ENCODE measurements at places on chromosomes 1 and 21.

GRCh38 chr1:212118167-212118871 lies 82.8 kb downstream of the DTL start:
- DNase-seq, result no peak

DNA sequence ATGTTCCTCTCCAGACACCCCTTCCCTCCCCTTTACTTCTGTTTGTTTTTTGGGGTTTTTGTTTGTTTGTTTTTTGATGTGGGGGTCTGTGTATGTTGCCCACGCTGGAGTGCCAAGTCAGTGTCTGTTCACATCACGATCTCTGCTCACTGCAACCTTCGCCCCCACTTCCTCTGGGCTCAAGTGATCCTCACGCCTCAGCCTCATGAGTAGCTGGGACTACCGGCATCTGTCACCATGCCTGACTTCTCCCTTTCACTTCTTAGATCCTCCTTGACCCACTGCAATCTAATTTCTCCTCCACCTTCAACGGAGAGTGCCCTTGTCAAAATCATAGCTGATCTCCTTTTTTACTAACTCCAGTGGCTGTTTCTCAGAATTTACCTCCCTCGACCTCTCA lies 100.7 kb upstream of the KIF26B start:
- no peak for DNase-seq

DNA sequence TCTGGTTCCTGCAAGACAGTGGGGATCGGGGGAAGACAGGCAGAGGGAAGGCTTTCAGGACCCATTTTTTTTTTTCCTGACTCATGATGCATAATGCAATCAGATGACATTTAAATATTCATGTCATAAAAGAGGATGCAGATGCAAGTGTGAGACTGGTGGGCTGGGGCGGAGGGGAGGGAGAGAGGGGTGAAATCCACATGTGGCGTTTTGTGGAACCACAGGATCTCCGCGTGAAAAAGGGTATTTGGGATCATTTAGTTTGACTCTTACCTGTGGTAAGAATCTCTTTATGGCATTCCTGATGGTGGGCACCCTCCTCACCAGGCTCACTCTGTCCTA lies 249.3 kb upstream of the CSF3R start:
- no peak for DNase-seq

GRCh38 chr1:117046781-117047180 lies 13.3 kb upstream of the TTF2 start:
- no peak for DNase-seq

DNA sequence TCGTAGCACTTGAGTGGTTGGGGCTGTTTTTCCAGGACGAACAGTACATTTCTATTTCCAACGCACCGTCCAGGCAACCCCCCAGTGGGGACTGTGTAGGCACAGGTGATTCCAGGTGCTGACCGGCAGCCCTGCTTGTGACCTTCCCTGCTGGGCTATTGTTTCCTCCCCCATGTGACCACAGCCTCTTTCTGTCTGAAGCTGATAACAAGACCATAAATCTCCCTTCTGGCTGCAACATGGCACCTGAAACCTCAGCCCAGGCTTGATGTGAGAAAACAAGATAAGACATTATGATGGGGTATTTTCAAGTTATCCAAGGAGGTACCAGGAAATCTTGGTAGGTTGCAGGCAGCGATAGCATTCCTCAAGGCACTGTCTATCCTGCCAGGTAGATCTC lies 48.2 kb downstream of the HLX start:
- DNase-seq, result no peak

GRCh38 chr1:216614011-216614934 lies 109.0 kb downstream of the ESRRG start:
- DNase-seq, result no peak

DNA sequence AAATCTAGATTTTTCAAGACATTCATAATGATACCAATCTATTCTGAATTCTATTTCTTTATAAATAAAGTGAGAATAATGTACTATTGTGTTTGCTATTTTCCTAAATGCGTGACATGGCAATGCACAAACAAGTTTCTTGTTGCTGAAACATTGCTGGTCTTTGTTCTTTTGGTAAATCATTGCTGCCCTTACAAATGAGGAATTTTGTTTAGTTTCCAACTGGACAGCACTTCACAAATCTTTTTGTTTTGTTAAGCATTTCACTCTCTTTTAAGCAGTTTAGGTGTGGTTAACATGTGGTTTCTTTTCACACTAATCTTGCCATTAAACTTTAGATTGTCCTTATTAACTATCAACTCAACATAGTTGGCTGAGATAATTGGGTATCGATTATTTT lies 94.6 kb downstream of the LRRC7 start:
- no peak for DNase-seq

- DNase-seq, result no peak
Observed at GRCh38 chr21:39923476-39923875, 56.2 kb downstream of the PCP4 start.

GRCh38 chr21:45407629-45408247 lies 2.8 kb downstream of the COL18A1 start:
- DNase-seq, result no peak

DNA sequence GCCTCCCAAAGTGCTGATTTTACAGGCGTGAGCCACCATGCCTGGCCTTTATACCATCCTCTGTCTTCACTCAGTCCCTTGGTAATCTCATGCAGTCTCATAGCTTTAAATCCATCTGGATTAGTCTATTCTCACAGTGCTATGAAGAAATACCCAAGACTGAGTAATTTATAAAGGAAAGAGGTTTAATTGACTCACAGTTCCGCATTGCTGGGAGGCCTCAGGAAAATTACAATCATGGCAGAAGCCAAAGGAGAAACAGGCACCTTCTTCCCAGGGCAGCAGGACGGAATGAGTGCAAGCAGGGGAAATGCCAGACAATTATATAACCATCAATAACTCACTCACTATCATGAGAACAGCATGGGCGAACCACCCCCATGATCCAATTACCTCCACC lies 49.1 kb upstream of the CPLANE2 start:
- DNase-seq, result no peak

DNA sequence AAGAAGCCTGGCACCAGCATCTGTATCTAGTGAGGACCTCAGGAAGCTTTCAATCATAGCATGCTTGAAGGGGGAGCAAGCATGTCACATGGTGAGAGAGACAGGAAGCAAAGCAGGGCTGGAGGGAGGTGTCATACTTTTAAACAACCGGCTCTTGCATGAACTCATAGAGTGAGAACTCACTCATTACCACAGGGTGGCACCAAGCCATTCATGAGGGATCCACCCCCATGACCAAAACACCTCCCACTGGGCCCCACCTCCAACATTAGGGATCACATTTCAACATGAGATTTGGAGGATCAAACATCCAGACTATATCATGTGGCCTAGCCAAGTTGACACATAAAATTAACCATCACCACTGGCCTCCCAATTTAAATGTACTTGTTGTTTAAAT lies 125.1 kb upstream of the KCND3 start:
- DNase-seq, result no peak

DNA sequence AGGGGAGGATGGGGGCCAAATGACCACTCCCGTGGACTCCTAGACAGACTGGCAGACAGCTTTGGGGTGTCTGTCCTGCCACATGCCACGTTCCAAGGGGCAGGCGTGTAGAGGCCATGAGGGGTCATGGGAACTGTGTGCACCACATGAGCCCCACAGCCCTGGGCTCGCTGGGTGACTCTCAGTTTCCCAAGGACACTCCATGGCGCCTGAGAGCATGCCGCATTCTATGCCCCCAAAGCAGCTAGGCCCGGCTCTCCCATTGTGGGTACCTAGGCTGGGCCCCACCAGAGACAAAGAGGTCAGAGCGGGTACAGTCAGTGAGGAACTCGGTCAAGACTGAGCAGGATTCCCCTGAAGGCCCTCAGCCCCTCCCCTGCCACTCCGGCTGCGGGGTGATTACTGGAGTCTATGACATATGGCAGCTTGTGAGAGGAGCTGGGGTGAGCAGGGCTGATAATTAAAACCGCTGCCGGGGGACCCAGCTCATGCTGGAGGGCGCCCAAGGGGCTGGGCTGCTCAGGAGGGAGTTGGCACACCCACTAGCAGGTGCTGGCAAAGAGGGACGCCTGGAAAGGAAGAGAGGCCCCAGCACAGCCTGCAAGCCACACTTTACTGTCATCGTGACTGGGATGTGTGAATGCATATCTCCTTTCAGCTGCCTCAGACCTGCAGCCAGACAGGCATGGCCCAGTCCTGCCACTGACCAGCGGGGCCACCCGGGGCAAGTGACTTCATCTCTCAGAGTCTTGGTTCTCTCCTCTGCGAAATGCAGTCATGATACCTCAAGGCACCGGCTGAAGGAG lies 8.4 kb downstream of the LRP8 start:
- DNase-seq, result no peak

DNA sequence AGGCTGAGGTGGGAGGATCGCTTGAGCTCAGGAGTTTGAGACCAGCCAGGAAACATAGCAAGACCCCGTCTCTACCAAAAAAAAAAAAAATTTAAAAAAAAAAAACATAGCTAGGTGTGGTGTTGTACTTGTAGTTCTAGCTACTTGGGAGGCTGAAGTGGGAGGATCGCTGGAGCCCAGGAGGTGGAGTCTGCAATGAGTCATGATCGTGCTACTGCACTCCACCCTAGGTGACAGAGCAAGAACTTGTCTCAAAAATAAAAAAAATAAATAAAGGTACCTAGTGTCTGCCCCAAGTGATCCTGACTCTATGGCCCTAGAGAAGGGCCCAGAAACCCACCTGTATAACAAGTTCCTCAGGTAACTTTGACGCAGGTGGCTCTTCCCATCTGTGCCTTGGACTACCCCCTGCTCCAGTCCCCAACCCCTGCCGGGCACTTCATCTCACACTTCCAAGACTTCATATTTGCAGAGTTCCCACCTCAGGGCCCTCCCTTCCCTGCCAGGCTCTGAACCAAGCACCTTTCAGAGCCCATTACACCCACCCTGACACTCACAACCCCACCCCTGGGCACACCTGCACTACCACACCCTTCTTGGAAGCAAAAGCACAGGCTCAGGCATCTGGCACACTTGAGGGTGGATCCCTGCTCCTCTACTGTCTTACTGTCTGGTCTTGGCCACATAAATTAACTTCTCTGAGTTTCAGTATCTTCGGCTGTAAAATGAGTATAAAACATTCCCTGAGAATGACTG lies 80.2 kb upstream of the KLHDC7A start:
- no peak for DNase-seq

GRCh38 chr1:183632114-183632513 lies 3.5 kb downstream of the ARPC5 start:
- no peak for DNase-seq

GRCh38 chr1:101408212-101409042 lies 171.6 kb downstream of the S1PR1 start:
- DNase-seq, result no peak

DNA sequence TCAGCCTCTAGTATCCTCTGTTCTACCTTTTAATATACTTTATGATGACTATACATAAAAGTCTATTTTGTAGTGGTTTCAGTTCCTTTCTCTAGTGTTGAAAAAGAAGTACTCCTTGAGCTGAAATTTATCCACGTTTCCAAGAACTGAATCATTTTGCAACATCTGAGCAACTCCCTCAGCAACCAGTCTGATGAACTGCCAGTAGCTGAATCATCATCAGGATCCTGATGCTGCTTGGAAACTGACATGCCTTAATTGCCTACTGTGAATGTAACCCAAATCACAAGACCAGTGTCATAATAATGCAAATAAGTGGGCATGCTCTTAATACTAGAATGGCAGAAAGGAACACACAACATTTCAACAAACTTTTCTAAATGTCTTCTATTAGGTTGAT lies 103.3 kb downstream of the CYYR1 start:
- no peak for DNase-seq

DNA sequence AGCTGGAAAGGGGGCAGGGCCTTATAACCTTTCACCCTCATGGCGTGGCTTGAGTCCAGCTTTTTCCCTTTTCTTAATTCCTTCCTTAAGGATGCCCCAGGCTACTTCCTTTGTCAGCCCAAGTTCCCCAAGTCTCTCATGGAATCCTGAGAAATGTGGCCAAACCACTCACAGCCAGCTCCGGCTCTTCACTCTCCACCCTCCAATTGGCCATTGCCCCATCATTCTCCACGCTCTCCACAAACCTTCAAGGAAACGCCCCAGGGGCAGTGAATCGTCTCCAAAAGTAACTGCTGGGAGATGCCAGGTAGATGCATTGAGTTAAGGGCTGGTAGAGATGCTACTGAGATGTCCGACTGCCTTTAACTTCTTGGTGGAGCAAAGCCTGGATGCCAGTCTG lies 113.5 kb upstream of the CD34 start:
- no peak for DNase-seq

GRCh38 chr1:166090244-166090643 lies 76.6 kb downstream of the FAM78B start:
- no peak for DNase-seq

- DNase-seq, result no peak
Observed at GRCh38 chr21:30194701-30195299, 21.1 kb downstream of the CLDN8 start.

DNA sequence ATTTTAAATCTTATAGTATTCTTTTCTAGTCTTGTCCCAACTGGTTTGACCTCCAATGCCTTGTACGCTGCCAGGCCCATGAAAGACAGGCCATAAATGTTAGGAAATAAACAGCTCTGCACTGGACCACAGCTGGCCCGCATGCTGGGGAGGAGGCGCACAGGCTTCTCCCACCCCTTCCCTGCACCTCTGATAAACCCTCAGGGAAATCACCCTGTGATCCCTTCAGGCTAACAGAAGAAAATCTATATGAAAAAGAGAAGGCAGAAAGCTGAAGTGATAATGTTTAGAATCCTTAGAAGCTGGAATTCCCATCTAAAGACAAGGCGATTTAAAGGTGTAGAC lies 41.5 kb downstream of the COLGALT2 start:
- no peak for DNase-seq

DNA sequence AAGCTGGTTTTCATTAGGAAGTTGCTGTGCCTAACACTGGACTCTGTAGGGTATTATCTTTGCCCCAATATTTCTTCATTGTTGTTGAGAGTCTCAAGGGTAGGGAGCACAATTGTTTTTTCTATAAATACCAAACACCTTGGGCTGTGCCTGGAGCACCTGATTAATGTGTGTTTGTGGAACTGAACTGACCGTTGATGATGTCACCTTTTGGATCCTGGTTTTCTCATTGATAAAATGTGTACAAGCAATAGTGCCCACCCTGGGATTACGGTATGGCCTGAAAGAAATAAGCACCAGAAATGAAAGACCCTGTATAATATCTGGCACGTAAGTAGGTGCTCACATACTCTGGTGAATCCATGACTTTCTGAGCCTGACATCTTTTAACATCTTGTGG lies 39.3 kb downstream of the KCNA2 start:
- no peak for DNase-seq
